ENCODE measurements at places on chromosomes 12 and 14. TPM values are rescaled to one million over a fixed set of nuclear protein-coding genes. Genes with fewer than 3 reads are reported as not detected.

Gene RNASE1
- not detected for total RNA-seq

- DNase-seq = no peak
- no peak overlapping the region for H3K27ac ChIP-seq
- H3K4me3 ChIP-seq = no peak overlapping the region
- no peaks in the 10 kb centered on the region for H3K36me3 ChIP-seq
- H3K27me3 ChIP-seq = no peaks in the 10 kb centered on the region
Measured at GRCh38 chr12:108358580-108358965, 19.5 kb upstream of the CMKLR1 start.

GRCh38 chr14:101918065-101918989 is 46.0 kb upstream of the DYNC1H1 start:
- peaks cover 1% of the 10 kb centered on the region for H3K36me3 ChIP-seq
- no peak overlapping the region for H3K27ac ChIP-seq
- H3K4me1 ChIP-seq = no peaks in the 10 kb centered on the region
- DNase-seq = no peak

Gene CBLN3
- total RNA-seq = 0.66 TPM

GRCh38 chr14:95206534-95206933 is 49.2 kb upstream of the DICER1 start:
- no peak overlapping the region for H3K27ac ChIP-seq
- peaks cover 10% of the 10 kb centered on the region for H3K4me1 ChIP-seq
- peaks cover 30% of the 10 kb centered on the region for H3K36me3 ChIP-seq
- no peaks in the 10 kb centered on the region for H3K27me3 ChIP-seq

Gene TAS2R10
- not detected for total RNA-seq

Gene ENDOU
- not detected for total RNA-seq
